ENCODE measurements at places on chromosomes 3 and 15. TPM values are rescaled to one million over a fixed set of nuclear protein-coding genes. Genes with fewer than 3 reads are reported as not detected.

ISLR2 gene
- 50.0 TPM for total RNA-seq

CCDC39 gene
- 0.66 TPM for total RNA-seq

CCR3 gene
- total RNA-seq = not detected

CELF6 gene
- 23.9 TPM for total RNA-seq

CHRM5 gene
- total RNA-seq = 6.8 TPM

ROPN1 gene
- not detected for total RNA-seq

ANKRD34C gene
- total RNA-seq = 0.22 TPM

QRICH1 gene
- total RNA-seq = 102 TPM

LCTL gene
- total RNA-seq = 17.3 TPM

PRR20G gene
- not detected for total RNA-seq

SQOR gene
- total RNA-seq = 40.2 TPM

CCR8 gene
- not detected for total RNA-seq

PLSCR2 gene
- total RNA-seq = not detected

CPLX3 gene
- total RNA-seq = 42.8 TPM

TMEM40 gene
- 0.82 TPM for total RNA-seq

RBPMS2 gene
- 0.93 TPM for total RNA-seq

CNTN6 gene
- 12.5 TPM for total RNA-seq

PAK6 gene
- total RNA-seq = 5.4 TPM

EEFSEC gene
- total RNA-seq = 15.8 TPM

NSMCE3 gene
- 13.7 TPM for total RNA-seq

HGD gene
- 0.82 TPM for total RNA-seq

FRMD5 gene
- 25.5 TPM for total RNA-seq

ALS2CL gene
- 8.3 TPM for total RNA-seq

CMTM7 gene
- 6.9 TPM for total RNA-seq

HYKK gene
- 11.1 TPM for total RNA-seq

ANKRD63 gene
- total RNA-seq = not detected

USP50 gene
- total RNA-seq = not detected

GOLGA6L9 gene
- 14.8 TPM for total RNA-seq

LYZL4 gene
- not detected for total RNA-seq

USP3 gene
- total RNA-seq = 97.3 TPM

CHAC1 gene
- 2.5 TPM for total RNA-seq

PLS1 gene
- 11.1 TPM for total RNA-seq

BOC gene
- total RNA-seq = 104 TPM

PTH1R gene
- total RNA-seq = 14.7 TPM

NANOGP8 gene
- not detected for total RNA-seq

PARP6 gene
- total RNA-seq = 71.6 TPM

ARNT2 gene
- 44.4 TPM for total RNA-seq

SLC2A2 gene
- total RNA-seq = not detected

TXNRD3 gene
- 15.3 TPM for total RNA-seq

GABRG3 gene
- 17.8 TPM for total RNA-seq

TGM4 gene
- total RNA-seq = not detected

C15orf40 gene
- total RNA-seq = 24.6 TPM

SERINC4 gene
- 3.8 TPM for total RNA-seq

ITIH1 gene
- not detected for total RNA-seq

AGBL1 gene
- total RNA-seq = 3.7 TPM

CTXND1 gene
- 0.88 TPM for total RNA-seq

TTLL13 gene
- total RNA-seq = not detected

ZNF619 gene
- 13.4 TPM for total RNA-seq

TNFAIP8L3 gene
- total RNA-seq = 1.4 TPM

TADA3 gene
- total RNA-seq = 44.0 TPM

FBXW12 gene
- total RNA-seq = not detected

LRTM1 gene
- 22.9 TPM for total RNA-seq

LRRIQ4 gene
- 0.33 TPM for total RNA-seq
